ENCODE measurements at places on chromosomes 6 and 20.

GRCh38 chr20:16224836-16225235, 348.4 kb downstream of the KIF16B start:
- no peak for DNase-seq

DNA sequence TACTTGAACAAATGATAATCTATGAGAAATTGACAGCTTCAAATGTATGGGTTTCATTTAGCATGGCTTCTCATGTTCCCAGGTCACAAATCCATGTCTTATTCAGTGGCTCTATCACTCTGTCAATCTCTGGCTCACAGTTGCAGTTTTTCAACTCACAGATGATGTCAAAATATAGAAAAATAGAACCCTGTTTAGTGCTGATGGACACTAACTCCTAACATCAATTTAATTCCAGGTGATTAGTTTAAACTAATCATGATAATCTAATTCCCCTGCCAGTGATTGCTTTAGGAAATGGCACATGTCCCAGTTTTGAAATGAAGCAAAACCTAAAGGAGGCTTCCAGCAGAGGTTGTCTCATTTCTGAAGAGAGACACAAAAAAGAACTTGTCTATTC, 13.0 kb downstream of the KHDC1 start:
- no peak for DNase-seq

GRCh38 chr6:6556738-6557503, 31.6 kb upstream of the LY86 start:
- peak; percentile 36 for DNase-seq

GRCh38 chr6:164097056-164097455, 682.5 kb downstream of the QKI start:
- no peak for DNase-seq

- no peak for DNase-seq
Measured at GRCh38 chr20:16556301-16556700, 16.9 kb downstream of the KIF16B start.

- no peak for DNase-seq
Measured at GRCh38 chr20:61799928-61800327, 265.8 kb downstream of the TAF4 start.

DNA sequence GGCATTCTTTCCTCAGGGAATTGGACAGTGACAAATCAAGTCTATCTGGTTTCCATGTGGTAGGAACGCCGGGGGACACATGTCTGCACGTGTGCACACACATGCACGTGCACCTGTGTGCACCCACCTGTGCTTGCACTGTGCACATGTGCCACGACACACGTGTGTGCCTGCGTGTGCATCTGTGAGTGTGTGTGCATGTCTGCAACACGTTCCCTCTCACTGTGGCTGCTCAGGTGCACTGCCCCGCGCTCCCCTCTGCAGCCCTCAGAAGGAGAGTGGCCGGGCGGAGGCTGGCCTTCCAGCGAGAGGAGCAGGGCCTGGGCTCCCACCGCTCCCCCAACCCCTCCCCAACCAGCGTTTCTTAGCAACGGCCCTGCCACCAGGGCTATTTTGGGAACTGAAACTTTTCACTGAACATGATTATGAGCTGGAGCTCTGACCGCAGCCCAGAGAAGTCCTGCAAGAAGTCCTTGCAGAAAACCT, 147.8 kb downstream of the PHACTR3 start:
- DNase-seq, result no peak

GRCh38 chr6:159351707-159352106, 182.5 kb downstream of the FNDC1 start:
- no peak for DNase-seq

DNA sequence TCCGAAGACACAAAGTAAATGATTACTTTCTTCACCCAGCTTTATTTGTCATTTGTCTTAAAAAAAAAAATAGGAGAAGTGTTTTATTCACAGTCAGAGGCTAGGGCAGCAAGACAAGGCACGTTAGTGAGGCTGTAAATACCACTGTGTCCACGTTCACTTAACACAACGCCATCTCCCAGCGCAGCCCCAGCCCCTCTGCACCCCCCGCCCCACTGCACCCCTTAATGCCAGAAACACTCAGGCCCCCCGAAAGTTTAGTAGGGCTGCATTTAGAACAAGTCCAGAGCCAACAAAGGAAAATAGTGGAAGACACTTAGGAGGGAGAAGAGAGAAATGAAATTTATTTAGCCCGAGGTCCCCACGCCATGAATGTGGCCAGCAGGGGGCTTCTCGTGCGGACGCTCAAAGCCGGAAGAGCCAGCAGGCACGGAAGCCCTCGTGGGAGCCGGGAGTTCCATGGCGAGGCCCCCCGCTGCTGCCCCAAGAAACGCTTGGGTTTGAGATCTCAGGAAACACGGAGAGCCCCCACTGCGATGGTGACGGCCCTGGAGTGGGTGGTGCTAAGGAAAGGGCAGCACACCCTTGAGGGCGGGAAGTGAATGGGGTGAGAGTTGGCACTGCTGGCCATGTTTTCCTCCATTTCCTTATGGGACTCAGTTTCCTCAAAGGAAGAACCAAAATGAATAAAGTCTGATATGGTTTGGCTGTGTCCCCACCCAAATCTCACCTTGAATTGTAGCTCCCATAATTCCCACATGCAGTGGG, 50.2 kb downstream of the IYD start:
- peak; percentile 90 for DNase-seq

GRCh38 chr20:63740627-63741353, 1.2 kb downstream of the SLC2A4RG start:
- peak; percentile 83 for DNase-seq

GRCh38 chr6:25851961-25852360, 20.1 kb upstream of the SLC17A1 start:
- no peak for DNase-seq

GRCh38 chr6:119575721-119576120, 226.2 kb upstream of the MAN1A1 start:
- no peak for DNase-seq

DNA sequence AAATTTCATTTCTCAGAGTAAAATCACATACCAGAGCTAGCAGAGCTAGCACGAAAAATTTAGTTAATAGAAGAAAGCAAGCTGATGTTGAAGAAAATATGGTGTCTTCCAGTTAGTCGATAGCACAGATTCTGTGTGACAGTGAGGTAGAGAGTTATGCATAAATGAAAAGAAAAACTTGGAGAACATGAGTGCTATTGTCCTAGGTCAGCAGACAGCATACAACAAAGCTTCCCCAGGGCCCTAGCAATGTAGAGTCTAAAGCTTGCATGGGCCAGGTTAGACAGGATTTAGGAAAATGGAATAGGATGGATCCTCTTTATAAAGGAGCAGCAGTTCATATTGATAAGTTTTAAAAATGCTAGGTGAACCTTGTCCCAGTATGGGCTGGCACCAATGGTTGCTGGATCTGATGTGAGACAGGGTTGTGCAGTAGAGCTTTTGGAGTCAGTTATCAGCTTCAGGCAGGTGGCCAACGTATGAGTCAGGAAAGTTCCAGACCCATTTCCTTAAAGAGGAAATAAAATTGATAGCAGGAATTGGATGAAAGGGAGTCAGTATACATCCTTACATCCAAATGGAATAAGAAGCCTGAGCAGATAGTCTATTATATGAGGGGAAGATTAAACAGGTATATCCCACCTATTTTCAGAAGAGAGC, 277.2 kb downstream of the FRK start:
- no peak for DNase-seq

- DNase-seq, result no peak
Measured at GRCh38 chr6:169527306-169527705, 174.5 kb downstream of the WDR27 start.

- DNase-seq, result no peak
Measured at GRCh38 chr6:167570460-167571400, 245.8 kb downstream of the TTLL2 start.

GRCh38 chr6:36912030-36912454, 26.3 kb downstream of the C6orf89 start:
- DNase-seq, result no peak

GRCh38 chr6:151498327-151498726, 4.5 kb downstream of the CCDC170 start:
- no peak for DNase-seq

DNA sequence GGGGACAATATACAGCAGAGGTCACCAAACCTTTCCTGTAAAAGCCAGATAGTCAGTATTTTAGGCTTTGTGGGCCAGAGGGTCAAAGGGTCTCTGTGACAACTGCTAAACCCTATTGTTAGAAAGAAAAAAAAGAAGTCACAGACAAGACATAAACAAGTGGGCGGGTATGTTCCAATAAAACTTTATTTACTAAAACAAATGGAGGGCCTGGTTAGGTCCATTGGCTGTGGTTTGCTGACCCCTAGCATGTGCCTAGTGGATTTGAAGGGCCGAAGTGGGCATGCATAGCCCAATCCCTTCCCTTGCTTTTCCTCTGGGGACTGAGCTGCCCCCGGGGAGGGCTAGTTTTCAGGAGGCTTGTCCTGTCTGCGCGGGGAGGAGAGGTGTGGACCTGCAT, 78.9 kb downstream of the SULF2 start:
- no peak for DNase-seq

DNA sequence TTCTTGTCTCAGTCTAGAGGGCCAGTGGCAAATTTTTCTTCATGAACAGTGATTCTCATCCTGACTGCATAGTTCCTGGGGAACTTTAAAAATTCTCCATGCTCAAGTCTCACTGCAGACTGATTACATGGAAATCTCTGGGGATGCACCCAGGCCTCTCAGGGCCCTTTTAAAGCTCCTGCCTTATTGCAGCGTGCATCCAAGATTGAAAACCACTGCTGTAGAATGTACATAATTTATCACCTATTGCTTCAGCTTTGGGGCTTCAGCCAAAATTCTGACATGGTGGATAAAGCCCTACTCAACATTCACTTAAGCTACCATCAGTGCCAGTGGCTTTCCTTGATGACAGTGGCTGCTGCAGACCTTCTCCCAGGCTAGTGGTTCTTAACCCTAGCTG, 143.8 kb downstream of the BTBD3 start:
- no peak for DNase-seq

GRCh38 chr6:1312203-1312472, 240 bp downstream of the FOXQ1 start:
- DNase-seq, result no peak

DNA sequence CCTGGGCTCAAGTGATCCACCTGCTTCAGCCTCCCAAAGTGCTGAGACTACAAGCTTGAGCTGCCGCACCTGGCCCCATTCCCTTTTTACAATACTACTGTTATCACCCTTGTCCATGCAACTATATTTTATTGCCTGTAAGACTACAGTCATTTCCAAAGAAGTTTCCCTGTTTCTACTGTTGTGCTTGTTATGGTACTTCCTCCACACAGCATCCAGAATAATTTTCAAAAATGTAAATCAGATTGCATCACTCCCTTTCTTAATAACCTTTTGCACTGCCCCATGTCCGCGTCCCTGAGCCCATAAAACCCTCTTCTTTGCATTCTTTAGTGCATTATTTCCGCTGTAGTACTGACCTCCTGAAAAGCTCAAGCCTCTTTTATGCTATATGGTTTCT, 128.9 kb upstream of the AKIRIN2 start:
- no peak for DNase-seq

DNA sequence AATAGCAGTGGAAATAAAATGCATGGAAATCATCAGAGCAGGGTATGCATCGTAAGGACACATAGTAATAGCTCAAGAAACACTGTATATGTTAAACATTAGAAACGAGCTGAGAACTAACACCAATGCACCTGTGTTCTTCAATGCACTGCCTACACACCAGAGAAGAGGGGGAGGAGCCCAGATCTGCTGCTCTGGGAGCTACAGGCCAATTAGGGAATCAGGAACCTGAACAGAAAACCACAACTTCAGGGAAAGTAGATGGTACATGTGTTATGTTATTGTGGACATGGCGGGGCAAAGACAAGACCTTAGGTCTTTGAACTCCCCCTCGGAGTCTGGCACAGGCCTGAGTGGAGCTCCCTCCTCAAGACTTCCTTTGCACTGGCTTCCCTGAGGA, 39.7 kb downstream of the RIPOR3 start:
- no peak for DNase-seq

GRCh38 chr6:127515234-127515793, 3.8 kb downstream of the MTCL3 start:
- peak; percentile 67 for DNase-seq

DNA sequence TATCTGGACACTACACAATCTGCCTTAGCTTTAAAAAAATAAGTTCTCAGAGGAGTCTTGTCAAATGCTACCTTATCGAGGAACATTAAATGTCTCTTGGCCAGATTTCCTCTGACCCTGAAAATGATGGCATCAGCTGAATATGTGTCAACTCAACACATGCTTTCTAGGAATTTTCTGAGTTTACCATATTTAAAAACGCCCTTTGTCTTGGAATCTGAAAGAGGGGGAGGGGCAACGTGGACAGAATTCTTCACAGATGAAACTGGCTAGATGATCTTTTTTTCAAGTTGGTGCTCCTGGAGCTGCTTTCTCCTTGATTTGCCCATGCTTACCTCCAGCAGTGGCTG, 5.1 kb downstream of the SOX4 start:
- no peak for DNase-seq

GRCh38 chr6:101392586-101393230, 800 bp upstream of the GRIK2 start:
- DNase-seq, result no peak

GRCh38 chr6:135296715-135297114, 115.6 kb downstream of the MYB start:
- DNase-seq, result no peak

DNA sequence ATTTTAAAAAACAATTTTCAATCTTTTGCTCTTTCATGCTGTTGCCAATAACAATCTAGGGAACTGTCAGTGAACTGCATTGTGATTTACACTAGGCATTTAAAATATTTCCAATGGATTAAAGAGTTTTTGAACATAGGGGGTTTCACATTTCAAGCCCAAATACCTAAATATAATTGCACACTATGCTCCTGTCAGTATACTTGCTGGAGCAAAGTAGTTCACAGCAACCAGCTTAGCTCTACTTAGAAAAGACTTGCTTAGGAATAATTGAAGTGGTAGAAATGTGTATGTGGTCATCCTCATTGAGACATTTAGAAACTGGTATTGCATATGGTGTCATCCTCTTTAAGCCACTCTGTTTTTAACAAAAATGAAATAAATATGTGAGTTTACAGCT, 41.7 kb upstream of the REV3L start:
- DNase-seq, result peak; percentile 52

DNA sequence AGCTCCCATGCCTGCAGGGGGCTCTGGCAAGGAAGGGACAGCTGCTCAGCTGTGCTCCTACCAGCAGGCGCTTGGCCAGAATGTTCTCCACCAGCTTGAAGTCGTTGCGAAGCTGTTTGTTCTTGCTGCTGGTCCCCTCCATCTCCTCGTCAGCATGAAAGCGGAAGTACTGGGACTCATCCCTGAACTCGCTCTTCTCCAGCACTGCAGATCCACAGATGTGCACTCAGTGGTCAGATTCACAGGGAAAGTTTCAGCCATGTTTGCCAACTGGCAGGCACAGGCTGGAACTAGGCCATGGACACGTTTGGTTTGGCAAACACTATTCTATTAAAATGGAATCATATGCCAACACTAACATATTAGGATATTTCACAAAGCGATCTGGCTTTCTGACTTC, 167.9 kb downstream of the PREX1 start:
- no peak for DNase-seq

- peak; percentile 44 for DNase-seq
Measured at GRCh38 chr6:167580619-167580911, 246.1 kb upstream of the AFDN start.

Measured in HAP-1 (cell line).